ENCODE measurements at places on chromosomes 5 and 9.
A peak's percentile ranks its signal among the peaks of the same experiment; 100 is the strongest.

- DNase-seq = no peak
Observed at GRCh38 chr5:133242221-133242835, 190.5 kb downstream of the HSPA4 start.

DNA sequence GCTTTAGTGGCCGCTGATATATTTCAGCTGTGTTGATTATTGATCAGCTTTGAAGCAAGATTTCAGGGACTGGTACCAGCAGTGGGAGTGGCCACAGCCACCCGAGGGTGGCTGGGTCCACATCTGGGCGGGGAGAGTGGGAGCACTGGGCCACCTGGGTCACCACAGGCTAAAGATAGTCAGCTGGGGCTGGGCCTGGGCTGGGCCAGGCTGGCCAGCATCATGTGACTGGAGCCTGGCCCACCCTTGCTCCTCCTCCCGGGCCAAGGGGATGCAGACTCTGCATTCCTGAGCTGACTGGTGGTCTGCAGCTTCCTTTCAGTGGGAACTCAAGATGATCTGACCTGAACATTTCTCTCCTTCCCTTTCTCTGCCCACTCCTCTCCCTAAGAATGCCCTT lies 27.1 kb downstream of the LARP1 start:
- no peak for DNase-seq

- DNase-seq = no peak
Observed at GRCh38 chr5:112653638-112654205, 84.0 kb upstream of the APC start.

DNA sequence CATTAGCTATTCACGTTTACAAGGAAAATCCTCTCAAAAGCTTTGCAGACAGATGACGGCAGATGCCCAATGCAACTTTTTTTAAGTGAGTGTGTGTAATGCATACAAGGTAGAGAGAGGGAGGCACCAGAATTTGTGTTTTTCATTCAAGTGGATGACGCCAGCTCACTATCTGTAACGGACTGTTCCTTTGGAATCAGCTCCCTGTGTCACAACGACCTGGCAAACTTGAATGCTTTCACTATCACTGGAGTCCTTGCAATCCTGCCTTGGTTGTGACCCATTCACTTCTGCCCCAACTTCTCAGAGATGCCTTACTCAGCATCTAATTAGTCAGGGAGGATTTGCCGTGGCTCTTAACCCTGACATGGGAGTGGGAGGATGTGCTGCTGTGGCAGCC lies 148.5 kb downstream of the BNC2 start:
- DNase-seq = peak; percentile 52

- no peak for DNase-seq
Observed at GRCh38 chr5:6096101-6096500, 282.2 kb downstream of the MED10 start.

Data from skeletal muscle cell (primary cell).